ENCODE measurements at places on chromosomes 1 and 21.
A peak's percentile ranks its signal among the peaks of the same experiment; 100 is the strongest.

GRCh38 chr1:209927466-209927865 is 10.6 kb upstream of the SYT14 start:
- DNase-seq, result no peak

DNA sequence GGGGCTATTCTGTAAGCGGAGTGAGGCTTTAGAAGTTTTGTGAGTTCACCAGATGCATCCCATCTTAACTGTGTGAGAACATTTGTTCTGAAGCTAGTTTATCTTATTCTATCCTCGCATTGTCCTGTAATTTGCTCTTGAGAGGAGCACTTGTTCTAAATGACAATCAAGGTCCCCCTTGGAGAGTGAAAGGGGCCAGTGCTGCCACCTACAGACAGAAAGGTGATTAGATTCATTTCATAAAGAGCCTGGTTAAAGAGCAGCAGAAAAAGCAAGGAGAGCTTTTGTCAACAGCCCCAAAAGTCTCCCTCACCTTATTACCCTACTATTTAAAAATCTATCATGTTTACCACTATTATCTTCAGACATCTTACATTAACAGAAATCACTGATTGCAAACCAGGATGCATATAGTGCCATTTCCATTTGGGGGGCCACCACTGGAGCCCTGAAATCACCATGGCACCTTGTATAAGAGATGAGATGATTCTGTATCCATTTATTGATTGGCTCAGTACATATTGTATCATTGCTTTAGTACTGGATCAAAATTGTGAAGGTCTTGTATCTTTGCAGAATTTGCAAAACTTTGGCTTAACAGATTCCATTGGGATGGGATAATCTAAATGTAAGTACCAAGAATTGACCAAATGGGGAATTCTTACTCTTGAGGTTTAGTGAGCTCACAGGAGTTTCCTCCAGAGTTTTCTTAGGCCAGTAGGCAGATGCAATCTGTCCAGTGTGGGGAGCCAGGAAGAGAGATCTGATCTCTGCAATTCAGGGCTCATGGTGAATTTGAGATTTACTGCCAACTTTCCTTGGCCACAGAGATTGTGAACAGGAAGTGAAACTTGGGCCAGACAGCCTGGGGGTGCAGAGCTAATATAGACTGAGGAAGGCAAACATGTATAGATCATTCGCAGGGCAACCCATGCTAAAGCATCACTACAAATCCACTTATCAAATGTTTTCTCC is 64.3 kb upstream of the TRABD2B start:
- DNase-seq, result peak; percentile 2

GRCh38 chr1:230758709-230759368 is 11.7 kb downstream of the CAPN9 start:
- no peak for DNase-seq

- no peak for DNase-seq
Measured at GRCh38 chr1:110177775-110178174, 27.5 kb downstream of the SLC6A17 start.

DNA sequence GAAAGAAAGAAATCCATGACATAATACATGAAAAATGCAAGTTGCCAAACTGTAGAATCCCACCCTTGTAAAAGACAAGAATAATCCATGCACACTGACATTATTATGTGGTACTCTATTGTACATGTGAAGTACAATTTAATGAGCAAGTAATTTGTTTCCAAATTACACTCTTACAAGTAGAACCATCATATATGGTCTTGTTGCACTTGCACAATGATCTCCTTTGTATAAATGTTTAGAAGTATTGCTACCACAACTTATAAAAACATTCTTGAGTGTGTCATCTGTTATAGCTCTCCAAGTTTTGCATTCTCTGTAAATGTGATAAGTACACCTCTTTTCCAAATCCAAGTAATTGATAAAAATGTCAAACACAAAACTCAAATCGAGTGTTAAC is 29.1 kb upstream of the ZNF281 start:
- no peak for DNase-seq

DNA sequence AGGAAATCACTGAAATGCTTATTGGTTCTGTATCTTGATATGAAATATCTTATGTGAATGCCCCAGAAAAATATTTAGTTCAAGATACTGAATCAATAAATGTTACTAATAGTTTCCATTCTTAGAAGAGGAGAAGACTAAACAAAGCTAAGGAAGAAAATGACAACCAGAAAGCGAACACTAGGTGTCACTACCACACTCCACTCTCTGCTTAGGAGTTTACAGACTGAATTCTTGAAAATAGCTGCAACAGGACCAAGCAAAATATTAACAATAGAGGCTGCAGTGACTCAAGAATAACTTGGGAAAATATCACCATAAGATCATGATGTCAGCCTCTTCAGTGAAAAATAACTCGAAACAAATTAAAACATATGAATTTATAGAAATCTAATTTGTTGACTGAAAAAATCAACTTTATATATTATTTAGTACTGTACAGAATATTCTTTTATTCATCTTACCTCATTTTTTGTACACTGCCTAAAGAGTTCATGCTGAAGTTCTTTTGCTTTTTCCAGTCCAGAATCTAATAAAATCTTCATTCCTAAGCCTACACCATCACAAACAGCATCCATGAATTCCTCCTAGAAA is 61.6 kb downstream of the KIF14 start:
- DNase-seq, result peak; percentile 28

DNA sequence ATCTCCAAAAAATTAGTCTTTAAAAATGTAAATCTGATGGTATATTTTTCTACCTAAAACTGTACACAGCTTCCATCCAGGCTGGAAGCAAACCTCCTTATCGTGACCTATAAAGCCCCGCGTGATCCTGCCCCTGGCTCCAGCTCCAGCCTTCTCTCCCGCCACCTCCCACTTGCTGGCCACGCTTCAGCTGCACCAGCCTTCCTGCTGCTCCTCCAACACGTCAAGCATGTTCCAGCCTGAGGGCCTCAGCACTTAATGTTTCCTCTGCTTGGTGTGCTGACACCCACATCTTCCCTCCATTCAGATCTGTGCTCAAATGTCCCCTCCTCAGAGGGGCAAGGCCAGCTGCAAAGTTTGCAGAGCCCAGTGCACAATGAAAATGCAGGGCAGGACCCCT is 123.5 kb upstream of the MAGI3 start:
- DNase-seq, result no peak

- no peak for DNase-seq
Measured at GRCh38 chr1:109261006-109261405, 11.7 kb downstream of the CELSR2 start.

GRCh38 chr1:57423135-57423655 is 665 bp downstream of the DAB1 start:
- DNase-seq, result no peak

DNA sequence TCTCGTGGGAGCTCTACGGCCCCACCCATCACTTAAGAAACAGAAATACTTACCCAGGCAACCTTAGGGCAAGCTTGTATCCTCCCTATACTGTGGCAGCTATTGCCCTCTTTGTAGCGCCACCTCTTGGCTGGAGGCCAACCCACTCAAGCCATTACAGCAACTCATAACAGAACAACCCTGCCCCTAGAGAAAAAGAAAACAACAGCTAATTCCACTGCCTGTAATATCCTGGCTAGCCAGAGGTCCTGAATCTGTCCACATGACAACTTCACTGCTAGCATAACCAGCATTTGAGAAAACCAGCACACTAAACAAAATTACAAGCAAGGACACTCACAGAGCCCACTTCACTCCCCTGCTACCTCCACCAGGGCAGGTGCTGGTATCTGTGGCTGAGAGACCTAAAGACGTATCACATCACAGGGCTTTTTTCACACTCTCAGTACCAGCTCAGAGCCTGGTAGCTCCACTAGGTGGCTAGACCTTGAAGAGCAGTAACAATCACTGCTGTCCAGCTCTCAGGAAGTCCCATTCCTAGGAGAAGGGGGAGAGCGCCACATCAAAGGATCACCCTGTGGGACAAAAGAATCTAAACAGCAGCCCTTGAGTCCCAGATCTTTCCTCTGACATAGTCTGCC is 14.5 kb upstream of the MX1 start:
- DNase-seq, result no peak

- DNase-seq, result no peak
Measured at GRCh38 chr1:70205071-70205433, 327 bp downstream of the LRRC40 start.

DNA sequence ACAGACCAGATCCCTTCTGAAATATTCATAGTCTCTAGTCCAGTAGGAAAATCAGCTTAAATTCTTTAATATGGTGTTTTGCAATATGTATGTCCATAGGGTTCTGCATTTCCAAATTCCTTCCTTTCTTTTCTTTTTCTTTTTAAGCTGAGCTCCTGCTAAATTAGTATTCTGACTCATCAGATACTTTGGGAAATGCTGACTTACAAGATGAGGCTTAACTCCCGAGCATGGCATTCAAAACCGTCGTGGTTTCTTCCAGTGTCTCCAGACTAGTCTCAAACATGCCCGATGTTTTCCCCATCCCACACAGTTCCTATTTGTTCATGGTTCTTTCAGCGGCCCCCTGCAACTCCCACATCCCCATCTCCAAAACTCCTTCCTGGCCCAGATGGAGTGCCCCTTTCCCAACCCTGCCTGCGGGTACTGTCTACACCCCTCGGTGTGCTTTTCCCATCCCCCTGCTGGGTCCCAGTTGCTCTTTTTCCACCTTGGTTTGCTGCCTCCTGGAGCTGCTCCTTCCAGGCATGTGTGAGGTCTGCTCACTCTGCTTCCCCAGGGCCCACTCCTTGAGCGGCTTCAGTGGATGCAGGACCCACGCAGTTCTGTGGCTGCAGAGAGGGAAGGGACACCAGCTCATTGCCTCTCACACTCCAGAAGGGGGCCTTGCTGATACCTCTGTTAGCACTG is 19.5 kb upstream of the ETV3 start:
- DNase-seq, result no peak

GRCh38 chr1:32208891-32209328 is at the start of gene DCDC2B:
TSS of gene DCDC2B (plus strand) at chr1:32209089. CDS start at chr1:32209094, 5 bp downstream.
- no peak for DNase-seq

GRCh38 chr1:244029124-244029523 is 22.0 kb upstream of the ZBTB18 start:
- no peak for DNase-seq

- DNase-seq, result no peak
Measured at GRCh38 chr1:169894424-169895145, 889 bp upstream of the SCYL3 start.

DNA sequence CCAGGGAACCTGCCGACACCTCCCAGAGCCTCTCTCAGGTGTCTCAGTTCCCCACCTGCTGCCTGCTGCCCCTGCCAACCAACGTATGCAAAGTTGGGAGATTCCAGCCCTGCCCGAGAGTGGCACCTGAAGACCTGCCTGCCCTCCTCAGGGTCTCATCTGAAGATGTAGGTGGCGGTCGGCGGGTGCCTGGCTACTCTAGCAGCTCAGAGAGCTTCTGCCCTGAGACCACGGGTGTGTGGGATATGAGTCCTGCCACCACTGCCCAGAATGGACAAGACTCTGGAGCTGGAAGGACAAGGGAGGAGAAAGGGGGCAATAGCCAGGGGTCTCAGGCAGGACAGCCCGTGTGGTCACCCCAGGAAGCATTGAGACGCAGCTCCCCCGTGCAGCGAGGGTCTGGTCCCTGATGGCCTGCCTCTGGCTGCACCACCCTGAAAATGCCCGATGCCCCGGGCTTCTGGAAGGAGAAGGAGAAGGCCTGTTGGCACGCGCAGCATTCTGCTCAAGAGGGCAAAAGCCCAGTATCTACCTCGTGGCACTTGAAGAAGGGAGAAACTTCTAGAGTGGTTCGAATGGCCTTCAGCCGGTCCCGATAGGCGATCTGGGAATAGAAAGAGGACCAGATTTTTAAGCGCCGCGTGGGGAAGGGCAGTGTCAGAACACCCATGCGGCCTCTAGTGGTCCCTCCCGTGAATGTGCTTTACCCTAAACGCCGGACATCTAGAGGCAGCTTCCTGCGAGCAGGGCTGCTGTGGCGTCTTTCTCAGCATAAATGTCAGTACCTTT is 88.8 kb downstream of the STUM start:
- DNase-seq, result no peak

DNA sequence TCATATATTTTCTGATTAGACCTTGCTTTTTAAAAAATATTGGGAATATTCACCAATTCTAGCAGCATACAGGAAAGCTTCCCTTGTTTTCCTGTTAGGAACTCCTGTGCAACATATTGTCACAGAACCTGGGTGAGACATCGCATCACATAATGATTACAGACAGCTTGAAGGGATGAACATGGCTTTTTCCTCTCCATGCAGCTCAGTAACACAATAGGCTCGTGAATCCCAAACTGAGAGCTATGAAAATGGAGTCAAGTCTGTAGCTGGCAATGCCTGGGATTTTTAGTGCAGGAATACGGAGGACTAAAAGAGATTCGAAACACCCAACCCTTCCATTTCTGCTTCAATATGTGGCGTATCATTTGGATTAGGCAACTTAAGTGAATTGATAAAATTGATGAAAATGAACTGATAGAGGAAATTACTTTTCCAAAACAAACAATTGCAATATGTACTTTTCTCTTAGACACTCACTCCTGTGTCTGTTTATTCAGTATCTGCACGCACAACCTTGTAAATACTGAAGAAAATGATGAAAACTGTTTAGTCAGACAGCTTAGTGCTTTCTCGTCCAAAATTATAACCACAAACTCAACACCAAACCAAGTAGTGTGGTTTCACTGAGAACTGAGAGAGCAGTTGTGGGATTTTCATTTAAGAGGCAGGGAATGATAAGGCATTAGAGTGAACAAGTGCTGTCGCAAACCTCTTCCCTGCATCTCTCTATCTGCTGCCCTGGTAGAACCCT is 250.4 kb downstream of the PTBP2 start:
- no peak for DNase-seq

DNA sequence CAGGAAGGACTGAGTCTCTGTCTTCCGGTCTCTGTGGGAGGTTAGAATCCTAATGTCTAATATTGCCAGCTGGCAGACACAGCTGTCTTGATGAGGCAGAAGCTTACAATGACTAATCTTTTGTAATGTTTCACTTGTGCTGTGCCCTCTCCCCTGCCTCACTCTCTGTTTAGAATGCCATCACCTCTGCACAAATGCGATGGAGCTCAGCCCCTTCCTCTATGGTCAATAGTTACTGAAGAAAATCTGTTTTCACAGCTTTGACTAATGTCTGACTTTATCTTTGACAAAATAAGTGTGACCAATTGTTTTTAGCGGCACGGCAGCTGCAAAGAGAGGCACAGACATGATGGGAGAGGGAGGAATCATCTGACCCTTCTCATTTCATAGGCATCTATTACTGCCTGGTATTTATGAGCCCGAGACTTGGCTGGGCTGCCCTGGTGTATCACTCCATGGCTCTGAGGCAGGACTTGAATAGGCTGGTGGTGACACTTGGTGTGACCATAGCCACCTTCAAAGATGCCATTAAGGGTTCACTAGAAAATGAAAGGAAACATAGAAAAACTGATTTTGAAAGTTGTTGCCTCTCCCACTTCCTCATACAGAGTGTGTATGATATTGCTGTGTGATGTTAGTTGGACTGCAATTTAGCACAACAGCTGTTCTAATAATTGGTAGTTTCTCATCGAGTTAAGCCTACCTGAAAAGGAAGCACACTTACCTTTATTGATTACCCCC is 163.2 kb upstream of the NBPF11 start:
- DNase-seq, result no peak

DNA sequence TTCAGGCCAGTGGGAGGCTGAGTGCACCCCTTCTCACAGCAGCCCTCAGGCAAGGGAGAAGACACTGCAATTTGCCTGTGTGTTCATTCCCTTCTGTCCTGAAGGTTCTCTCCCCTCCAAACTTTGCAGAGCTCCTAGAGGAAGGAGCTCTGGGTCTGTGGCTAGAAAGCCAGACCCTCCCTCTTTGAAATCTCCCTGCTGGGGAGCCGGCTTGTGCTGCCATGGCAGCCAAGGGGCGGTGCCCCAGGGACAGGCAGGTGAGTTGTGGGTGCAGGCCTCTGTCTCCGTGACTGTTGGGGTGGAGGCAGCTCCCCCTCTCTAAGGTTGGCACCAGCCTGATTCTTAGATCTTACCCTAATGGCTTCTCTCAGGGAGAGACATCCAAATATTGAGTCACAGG is 53.0 kb downstream of the OLFML2B start:
- DNase-seq, result no peak
